ENCODE measurements at places on chromosomes 11 and 22. TPM values are rescaled to one million over a fixed set of nuclear protein-coding genes. Genes with fewer than 3 reads are reported as not detected.

- DNase-seq: no peak
Measured at GRCh38 chr11:111021131-111021530, 224.4 kb upstream of the POU2AF2 start.

The ADAMTS8 gene
- not detected for total RNA-seq

The VWCE gene
- total RNA-seq: 19.8 TPM

GRCh38 chr11:31500560-31500959 is 8.9 kb downstream of the IMMP1L start:
- no peak for DNase-seq

The OR5M10 gene
- not detected for total RNA-seq

GRCh38 chr11:68454767-68455166 is 5.8 kb upstream of the PPP6R3 start:
- DNase-seq: no peak

DNA sequence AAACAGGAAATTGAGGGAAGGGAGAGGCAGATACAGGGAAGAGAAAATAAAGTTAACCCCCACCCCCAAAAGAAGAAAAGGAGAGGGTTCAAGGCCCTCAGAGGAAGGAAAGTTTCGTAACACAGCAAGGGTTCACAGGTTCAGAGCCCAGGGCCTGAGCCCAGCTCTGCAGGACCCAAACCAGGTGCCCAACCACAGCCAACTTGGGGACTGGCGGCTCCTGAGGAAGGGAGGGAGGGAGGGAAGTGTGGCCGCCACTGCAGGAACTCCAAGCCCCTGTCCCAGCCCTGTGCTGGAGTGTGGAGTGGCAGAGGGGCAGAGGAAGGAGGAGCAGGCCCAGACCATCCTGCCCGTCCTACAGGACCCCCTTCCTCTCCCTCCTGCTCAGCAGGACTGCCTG is 59.2 kb downstream of the ELFN2 start:
- DNase-seq: no peak

The MB gene
- total RNA-seq: not detected

The GP1BB gene
- total RNA-seq: not detected

DNA sequence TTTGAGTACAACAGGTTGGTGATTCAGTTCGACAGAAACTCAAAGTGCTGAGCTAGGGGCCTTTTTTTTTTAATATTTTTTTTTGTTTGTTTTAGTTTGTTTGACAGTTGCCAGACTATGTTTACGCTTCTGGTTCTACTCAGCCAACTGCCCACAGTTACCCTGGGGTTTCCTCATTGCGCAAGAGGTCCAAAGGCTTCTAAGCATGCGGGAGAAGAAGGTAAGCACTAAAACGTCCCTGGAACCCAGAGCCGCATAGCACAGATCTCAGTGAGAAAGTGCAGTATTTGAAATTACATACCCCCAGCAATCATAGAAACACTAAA is 649 bp downstream of the PRRG4 start:
- DNase-seq: no peak

DNA sequence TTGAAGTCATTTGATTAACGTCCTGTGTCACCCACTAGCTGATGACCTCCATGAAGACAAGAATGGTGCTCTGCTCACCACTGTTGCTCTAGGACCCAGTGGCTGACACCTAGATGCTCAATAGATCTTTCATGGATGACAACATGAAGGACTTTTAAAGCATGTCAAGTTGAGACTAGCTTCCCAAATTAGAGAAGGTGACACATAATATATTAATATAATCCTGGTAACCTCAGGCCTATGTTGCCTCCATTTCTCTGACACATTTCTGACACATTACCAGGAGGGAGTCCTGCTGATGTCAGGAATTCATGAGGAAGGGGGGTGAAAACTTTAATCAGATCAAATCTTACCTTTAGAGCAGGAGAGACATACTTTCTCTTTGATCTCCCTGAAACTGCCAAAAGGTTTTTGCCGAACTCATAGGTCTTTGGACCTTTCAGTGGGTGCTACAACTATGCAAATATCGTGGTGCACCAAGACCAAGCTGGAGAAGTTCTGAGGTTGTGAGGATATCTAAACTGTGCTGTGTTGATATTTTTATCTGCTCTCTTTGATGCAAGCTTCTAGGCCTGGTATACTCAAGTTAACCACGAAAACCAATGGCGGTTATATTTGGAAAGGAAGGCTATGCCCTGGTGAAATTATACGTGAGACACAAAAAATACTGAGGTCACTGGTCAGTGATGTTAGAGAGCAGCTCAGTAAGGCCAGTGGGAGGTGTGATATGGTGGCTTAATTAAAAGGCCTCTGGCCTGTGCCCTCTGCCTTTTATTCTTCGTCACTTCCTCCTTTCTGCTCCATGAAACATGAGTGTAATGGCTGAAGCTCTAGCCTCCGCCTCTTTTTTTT is 13.2 kb upstream of the AMPD3 start:
- peak; percentile 40 for DNase-seq

The SYT7 gene
- total RNA-seq: not detected

GRCh38 chr11:114386131-114386530 is 14.2 kb downstream of the C11orf71 start:
- DNase-seq: no peak

The CST6 gene
- total RNA-seq: not detected

The SAA4 gene
- total RNA-seq: not detected

DNA sequence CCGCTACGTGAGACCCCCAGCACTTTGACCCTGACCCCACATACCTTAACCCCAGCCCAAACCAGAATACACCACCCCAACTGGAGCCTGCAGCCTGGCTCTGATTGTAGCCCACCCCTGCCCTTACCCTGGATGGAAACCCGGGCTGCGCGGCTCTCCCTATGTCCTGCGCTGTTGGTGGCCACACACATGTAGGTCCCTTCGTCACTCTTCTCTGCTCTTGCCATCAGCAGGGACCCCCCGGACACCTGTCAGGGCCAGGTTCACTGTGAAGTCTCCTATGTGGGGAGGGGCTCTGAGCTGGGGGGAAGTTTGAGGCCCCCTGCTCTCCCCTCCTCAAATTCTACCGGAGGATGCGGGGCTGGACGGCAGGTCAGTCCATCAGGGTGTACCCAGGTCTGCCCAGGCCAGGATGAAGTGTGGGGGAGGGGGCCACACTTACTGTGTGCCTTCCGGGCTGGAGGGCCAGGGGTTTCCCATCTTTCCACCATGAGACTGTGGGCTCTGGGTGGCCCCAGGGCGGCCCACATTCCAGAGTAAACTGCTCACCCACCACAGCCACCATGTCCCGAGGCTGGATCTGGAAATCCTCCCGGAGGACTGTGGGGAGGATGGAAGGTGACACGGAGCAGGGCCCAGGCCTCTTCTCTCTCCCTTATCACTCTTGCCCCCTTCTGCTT is 1.5 kb downstream of the ROBO4 start:
- no peak for DNase-seq

The TRIM68 gene
- total RNA-seq: 11.1 TPM

- DNase-seq: no peak
Measured at GRCh38 chr11:60371386-60371785, 6.9 kb upstream of the MS4A7 start.

GRCh38 chr11:2276280-2277007 is 6.1 kb upstream of the ASCL2 start:
- no peak for DNase-seq

- no peak for DNase-seq
Measured at GRCh38 chr22:41560095-41560471, 727 bp upstream of the CSDC2 start.

DNA sequence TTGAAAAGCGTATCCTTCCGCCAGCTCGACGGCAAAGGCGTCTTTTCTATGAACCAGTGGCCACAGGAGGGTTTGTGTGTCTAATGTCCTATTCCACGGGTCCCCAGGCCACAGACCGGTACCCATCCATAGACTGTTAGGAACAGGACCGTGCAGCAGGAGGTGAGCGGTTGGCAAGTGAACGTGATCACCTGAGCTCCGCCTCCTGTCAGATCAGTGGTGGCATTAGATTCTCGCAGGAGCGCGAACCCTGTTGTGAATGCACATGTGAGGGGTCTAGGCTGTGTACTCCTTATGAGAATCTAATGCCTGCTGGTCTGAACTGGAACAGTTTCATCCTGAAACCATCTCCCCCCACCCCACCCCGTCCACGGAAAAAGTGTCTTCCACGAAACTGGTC is 62.7 kb upstream of the KCNQ1OT1 start:
- no peak for DNase-seq

GRCh38 chr22:49344656-49345055 is 483.0 kb downstream of the BRD1 start:
- DNase-seq: no peak

The GSTT2 gene
- total RNA-seq: not detected

The PPP1CA gene
- 269 TPM for total RNA-seq

GRCh38 chr11:81004576-81004975 is 1563.7 kb upstream of the TENM4 start:
- DNase-seq: no peak

- DNase-seq: no peak
Measured at GRCh38 chr11:35152575-35152974, 13.6 kb downstream of the CD44 start.

- no peak for DNase-seq
Measured at GRCh38 chr11:92762121-92762540, 207.3 kb upstream of the MTNR1B start.

DNA sequence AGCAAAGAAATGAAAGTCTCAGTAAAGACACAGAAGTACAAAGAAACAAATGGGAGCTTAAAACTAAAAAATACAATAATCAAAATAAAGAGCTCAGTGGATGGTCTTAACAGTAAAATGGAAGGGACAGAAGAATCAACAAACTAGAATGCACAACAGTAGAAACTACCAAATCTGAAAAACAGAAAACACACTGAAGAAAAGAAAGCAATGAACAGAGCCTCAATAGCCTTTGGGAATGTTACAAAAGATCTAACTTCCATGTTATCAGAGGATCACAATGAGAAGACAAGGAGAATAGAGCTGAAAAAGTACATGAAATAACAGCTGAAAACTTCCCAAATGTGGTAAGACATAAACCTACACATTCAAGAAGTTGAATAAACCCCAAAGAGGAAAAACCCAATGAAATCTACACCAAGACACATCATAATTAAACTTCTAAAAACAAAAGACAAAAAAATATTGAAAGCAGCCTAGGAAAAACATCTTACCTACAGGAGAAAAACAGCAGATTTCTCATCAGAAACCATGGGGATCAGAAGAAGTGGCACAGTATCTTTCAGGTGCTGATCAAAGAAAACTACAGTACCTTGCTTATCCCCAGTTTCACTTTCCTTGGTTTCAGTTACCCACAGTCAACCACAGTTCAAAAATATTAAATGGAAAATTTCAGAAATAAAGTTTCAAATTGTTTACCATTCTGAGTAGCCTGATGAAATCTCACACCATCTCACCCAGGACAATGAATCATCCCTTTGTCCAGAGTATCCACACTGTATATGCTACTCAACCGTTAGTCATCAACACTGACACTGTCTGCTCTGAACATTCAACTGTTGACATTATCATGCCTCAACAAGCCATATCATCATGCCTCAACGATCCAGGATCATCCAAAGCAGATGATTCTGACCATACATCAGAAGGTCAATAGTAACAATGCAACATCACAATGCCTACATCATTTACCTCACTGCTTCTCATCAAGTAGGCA is 22.2 kb downstream of the RRAS2 start:
- peak; percentile 14 for DNase-seq

DNA sequence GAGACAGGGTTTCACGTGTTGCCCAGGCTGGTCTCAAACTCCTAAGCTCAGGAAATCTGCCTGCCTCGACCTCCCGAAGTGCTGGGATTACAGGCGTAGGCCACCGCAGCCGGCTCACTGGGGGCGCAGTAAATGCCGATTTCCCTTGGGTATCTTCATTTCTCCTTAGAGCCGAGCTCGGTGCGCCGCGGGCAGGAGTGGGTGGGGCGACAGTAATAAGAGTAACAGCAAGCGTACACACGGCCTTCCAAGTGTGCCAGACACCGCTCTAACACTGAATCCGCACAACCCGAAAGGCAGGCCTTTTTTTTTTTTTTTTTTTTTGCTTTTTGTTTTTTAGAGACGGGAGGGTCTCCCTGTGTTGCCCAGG is 500 bp upstream of the ADSL start:
- DNase-seq: peak; percentile 58

DNA sequence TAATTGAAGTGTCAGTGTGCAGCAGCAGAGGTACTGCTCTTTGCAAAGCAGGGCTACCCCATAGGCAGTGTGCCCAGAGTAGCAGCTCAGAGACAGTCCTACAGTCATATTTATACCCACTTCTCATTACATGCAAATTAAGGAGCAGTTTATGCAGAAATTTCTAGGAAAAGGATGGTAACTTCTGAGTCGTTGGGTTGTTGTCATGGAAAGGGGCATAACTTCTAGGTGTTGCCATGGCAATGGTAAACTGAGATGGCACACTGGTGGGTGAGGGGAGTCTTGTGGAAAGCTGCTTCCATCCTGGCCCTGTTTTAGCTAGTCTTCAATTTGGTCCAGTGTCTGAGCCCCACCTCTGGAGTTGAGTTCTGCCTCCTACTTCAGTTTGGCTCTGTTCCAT is 77.4 kb downstream of the MN1 start:
- DNase-seq: no peak

The CRYBB2 gene
- total RNA-seq: not detected

GRCh38 chr11:47156333-47156732 is 20.3 kb downstream of the ARFGAP2 start:
- DNase-seq: no peak

- no peak for DNase-seq
Measured at GRCh38 chr11:100675115-100675650, 11.9 kb upstream of the ARHGAP42 start.

DNA sequence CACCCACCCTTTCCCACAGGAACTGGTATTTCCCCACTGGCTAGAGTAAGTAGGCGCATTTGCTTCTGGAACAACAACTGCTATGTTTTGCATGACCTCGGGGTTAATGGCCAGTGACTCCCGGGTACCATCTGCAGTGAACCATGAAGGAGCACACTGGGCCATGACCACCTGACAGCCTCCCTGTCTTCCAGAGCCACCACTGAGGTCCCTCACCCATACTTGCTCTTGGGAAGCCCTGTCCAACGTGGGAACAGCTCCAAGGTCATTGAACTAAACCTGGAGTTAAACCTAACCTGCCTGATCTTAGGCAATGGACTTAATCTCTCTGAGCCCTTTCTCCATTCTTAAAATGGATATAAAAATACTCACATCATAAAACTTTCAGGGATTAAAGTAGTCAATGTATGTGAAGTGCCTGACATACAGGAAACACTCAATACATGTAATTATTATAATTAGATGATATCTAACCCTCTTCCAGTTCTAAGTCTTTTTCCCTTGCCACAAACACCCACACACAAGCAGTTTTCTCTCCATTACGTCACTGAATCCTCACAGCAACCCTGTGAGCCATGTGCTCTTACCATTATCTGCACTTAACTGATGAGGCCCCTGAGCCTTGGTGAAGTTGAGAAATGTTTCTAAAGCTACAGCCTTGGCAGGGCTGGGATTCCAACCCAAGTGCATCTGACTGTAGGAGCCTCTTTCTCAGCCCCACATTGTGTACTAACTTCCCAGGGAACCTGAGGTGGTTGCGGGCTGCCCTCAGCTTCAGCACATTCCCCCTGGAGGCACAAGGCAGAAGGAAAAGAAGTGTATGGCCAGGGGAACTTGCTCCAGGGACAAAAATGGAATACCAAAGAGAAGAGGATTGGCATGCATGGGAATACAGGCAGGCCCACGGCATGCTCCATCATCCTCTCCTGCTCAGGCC is 74.5 kb upstream of the NCAM1 start:
- DNase-seq: no peak

- DNase-seq: no peak
Measured at GRCh38 chr11:64675450-64676260, 47.3 kb downstream of the NRXN2 start.

The EIF3D gene
- 370 TPM for total RNA-seq

The FXYD2 gene
- 8.8 TPM for total RNA-seq

The SLC15A3 gene
- 6.3 TPM for total RNA-seq

- no peak for DNase-seq
Measured at GRCh38 chr11:74754507-74755252, 6.0 kb downstream of the RNF169 start.
